ENCODE measurements at places on chromosomes 2 and 18.

DNA sequence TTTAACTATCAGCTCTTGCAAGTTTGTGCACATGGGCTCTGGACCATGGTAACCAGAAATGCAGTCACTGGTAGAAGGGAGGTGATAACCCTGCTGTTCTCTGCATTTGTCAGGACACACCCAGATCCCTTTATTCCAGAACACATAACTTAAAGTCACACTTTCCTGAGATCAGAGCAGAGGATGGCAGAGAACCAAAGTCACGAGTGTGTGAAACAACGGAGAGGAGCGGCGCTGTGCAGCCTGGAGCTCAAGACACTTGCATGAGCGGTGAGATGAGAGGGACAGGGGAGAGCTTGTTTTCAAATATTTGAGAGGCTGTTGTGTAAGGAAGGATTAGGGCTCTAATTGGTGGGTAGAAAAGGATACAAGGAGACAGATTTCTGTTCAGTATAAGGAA is 43.3 kb upstream of the AAK1 start:
- no peak for DNase-seq

GRCh38 chr2:164243315-164243714 is 378.0 kb downstream of the GRB14 start:
- no peak for DNase-seq

DNA sequence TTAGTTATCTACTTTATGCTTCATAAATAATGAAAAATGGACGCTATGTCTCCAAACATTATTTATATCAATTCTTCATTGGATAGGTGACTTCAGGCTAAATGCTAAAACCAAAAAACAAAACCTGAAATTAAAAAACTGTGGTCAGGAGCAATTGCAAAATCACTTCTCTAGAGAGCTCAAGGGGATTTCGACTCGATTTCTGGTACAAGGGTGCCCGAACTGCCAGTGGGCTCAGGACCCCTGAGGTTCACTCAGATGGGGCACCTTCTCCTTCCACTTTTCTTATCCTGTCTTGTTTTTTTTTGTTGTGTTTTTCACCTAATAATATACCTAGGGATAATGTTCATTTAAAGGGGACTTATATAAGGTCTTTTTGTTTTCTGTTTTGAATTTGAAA is 65.8 kb upstream of the CELF4 start:
- no peak for DNase-seq

- DNase-seq: peak; percentile 74
These were observed 27.3 kb upstream of the C2orf66 start for GRCh38 chr2:196836440-196836839.

GRCh38 chr18:23879544-23879943 is 135.0 kb upstream of the TTC39C start:
- DNase-seq: no peak
